ENCODE measurements at places on chromosomes 13 and 19.

DNA sequence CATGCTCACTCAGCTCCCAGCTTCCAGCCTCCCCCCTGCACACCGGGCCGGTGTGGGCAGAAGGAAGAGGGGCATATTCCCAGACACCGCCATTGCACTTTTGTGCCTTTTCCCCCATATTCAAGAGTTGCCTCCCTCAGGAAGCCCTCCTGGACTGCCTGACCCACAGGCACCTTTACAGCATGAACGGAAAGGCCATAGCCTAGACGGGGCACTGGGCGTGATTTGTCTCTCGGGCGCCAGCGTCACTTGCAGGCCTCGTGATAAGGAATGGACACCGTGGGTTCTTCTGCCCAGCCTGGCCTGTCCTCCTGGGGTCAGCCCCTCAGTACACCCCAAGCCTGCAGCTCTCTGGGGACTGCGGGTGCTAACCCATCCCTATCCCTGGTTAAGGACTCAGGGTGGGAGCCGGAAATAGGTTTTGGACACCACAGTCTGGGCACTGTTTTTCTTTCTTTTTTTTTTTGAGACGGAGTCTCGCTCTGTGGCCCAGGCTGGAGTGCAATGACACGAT lies 933 bp upstream of the UQCR11 start:
- no peak for DNase-seq

DNA sequence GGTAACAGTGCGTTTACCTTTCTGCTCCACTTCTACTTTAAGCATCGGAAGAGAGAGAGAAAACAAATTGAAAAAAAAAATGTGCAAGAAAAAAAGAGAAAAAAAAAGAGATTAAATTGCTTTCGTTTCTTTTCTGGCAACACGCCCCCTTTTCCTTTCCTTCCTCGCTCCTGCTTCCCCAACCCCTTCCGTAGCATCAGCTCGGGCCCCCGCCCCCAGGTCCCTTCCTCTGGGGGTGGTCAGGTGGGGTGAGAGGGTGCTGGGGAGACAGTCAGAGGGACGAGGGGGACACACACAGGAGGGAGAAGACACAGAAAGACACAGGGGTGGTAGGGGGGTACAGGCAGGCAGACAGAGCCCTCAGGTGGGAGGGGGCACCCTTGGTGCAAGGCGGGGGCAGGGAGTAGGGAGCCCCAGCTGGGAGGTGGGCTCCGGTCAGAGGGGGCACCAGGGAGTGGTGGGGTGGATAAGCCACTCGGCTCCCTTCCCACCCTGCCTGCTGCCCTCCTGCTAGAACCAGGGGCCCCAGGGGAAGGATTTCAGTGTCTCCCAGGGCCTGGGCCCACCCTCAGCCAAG lies 30.7 kb upstream of the ASF1B start:
- DNase-seq, result no peak

DNA sequence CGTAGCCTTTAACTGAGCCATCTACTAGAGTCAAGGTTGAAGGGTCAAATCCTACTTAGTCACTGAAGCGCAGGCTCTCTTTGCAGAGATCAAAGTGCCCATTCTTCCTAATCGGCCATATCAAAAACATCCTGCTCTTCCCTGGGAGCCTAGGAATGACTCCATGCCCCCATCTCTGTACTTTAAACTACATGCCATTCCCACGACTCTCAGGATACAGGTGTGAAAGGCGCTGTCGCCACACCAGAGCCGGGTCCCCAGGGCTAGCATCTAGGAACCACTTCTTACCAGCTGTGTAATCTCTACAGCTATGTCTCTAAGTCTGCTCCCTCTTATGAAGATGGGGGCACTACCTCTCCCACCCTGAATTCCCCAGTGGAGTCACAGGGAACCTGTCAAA lies 22.3 kb downstream of the IRS2 start:
- DNase-seq, result no peak

GRCh38 chr19:10797541-10798256 lies 38.3 kb downstream of the TMED1 start:
- peak; percentile 56 for DNase-seq

- no peak for DNase-seq
Observed at GRCh38 chr19:49155820-49156346, 687 bp upstream of the HRC start.

DNA sequence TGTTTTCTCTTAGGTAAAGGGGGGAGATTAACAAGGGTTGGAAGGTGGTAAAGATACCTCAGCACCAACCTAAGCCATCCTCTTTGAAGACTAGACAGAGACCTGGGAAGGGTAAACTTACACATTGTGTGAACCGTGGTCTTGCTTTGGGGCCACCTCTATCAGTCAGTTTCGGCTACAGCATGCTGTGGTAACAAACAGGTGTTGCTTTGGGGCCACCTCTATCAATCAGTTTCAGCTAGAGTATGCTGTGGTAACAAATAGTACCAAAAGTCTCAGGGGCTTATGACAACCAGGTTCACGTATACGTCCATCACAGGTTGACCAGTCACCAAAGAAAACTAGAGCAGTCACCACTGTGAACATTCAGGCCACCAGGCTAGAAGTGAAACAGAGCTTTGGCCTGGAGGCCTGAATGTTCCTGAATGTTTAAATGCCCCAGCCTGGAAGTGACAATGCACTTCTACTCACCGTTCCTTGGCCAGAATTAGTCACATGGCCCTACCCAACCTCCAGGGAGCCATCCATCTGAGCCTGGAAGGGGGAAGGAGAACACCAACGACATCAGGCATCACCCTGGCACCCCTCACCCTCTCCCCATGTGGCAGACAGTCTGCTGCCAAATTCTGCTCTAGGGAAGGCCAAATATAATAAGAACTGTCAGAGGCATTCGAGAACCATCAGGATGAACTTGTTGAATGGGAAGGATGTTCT lies 3.8 kb downstream of the FXYD7 start:
- DNase-seq, result no peak

DNA sequence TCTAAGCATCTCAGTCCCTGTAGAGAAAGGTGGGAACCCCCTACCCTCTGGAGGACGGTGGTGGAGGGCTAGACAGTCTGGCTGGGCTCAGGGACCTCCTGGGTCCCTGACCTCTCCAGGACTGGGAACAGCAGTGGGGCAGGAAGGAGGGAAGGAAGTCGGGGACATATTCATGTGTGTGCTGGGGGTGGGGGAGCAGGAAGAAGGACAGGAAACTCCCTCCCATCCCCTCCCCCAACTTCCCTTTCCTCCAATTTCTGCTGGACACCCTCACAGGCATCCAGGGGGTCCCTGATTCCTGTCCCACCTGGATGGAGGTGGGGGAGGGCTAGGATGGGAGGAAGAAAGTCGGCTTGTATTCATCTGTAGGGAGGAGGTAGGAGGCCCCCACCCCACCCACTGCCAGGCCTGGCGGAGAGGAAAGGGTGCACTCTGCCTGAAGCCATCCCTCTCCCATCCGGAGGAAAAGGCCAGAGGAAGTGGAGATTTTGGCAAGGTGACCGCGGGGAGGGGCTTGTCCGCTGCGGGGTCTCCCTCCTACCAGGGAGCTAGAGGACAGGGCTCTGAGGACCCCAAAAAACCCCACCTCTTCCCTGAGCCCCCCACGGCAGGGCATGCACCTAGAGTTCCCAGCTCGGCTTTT lies 2.3 kb downstream of the NOVA2 start:
- DNase-seq, result no peak

DNA sequence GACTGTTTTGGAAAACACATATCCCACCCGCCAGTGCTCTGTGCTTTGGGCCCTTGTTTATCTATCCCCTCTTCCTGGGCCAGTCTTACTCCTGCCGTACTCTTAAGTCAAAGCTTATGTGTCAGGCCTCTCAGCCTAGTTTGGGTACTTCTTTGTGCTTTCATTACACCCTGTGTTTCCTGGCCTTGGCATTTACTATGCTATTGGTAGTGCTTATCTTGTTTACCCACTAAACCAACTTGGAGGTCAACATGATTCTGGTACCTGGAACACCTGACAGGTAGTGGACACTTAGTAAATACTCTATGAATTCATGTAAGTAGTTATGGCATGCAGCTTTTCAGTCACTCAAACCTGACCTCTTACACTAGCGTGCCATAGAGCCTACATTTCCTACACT lies 2.4 kb downstream of the POLR1D start:
- no peak for DNase-seq

DNA sequence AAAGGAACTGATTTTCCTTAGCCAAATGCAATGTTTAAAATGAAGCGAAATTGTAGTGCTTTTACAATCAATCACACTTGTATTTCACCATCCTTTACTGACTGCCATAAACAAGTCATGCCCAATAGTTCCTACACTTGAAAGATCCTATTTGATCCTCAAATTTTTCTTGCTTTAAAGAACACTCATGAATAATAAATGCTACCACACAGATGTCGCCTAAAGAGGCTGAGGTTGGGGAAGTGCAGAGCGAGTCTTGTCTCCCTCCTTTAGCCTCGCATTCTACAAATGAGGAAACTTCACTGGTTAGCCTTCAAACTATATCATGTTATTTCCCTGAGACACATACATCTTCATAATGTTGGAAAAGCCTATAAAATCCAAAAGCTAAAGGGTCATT lies 18.7 kb upstream of the AMER2 start:
- no peak for DNase-seq

DNA sequence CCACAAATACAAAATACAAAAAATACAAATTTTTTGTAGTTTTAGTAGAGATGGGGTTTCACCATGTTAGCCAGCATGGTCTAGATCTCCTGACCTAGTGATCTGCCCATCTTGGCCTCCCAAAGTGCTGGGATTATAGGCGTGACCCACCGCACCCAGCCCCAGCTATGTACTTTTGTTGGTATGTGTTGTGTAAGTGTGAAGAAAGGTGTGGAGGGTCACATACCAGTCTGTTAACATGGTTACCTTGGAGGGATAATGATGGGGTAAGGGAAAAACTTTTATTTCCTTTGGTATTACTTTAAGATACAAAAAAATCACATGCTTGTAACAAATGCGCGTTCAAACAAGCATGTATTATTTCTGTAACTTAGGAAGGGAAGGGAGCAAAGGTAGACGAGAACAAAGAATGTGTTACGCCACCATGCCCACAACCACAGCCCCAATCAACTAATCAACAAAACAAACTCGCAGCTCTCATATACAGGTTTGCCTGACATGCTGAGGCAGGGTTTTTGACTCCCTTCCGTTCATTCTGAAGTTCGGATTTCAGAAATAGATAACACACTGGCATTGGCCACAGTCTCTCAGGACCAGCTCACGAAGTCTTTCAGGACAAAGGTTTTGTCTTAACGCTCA lies 13.5 kb upstream of the VWA8 start:
- DNase-seq, result no peak

DNA sequence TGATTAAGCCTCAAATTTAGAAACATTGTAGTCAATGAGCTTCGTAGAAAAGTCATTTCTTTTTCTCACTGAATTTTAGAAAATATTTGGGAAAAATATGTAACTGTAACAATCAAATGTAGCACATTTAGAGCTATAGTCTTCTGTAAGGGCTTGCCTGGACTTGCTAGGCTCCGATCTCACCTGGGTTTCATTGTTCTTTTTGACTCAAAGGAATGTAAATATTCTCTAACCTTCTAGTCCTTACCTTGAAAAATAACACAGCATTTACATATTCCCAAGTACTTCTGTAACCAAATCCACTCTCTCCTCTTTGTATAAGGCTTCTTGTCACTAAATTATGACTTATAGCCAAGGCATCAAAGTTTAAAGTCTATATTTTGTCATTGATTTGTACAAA lies 2.9 kb upstream of the UFM1 start:
- no peak for DNase-seq

DNA sequence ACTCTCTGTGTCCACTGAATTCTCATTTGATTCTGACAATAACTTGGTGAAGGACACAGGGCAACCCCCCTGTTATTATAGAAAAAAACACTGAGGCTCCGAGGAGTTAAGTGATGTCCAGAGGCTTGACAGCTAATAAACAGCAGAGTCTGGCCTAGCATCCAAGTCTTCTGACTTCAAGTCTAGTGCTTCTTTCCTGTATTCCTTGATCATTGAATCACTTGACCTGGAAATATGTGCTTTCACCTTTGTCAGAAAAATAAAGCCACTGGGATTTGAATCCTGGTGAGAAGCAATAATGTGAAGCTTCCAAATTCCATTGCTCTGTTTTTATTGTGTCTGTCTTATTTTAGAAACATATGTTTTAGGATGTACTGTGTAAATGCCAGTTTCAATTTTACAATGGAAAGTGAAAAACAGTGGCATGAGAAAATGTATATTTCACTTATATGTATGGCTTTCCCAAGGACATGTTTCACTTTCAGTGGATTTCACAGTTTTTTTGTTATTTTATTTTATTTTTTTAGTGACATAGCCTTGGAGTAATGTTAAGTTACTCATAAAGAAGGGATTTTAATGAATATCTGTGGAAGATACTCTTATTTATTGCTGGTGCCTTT lies 190.2 kb downstream of the GPC6 start:
- no peak for DNase-seq

GRCh38 chr13:33863188-33863789 lies 45.3 kb downstream of the RFC3 start:
- no peak for DNase-seq

DNA sequence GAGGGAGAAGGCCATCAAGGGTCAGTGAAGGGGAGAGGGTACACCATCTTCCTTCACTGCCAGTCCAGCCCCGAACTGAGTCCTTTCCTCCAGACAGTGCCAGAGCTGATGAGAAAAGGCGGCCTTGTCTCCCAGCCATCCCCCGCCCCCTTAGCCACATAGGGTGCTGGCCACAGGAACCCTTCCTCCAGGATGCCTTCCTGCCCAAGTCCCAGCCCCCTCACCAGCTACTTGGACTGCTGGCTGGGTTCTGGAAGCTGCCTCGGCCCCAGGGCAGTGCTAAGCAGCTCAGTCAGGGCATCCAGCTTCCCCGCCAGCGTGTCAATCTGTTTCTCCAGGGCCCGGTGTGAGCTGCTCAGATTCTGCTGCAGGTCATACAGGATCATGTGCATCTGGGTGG lies 12.6 kb upstream of the SMG9 start:
- DNase-seq, result no peak

GRCh38 chr19:58401840-58402421 lies 6.5 kb downstream of the RNF225 start:
- no peak for DNase-seq

DNA sequence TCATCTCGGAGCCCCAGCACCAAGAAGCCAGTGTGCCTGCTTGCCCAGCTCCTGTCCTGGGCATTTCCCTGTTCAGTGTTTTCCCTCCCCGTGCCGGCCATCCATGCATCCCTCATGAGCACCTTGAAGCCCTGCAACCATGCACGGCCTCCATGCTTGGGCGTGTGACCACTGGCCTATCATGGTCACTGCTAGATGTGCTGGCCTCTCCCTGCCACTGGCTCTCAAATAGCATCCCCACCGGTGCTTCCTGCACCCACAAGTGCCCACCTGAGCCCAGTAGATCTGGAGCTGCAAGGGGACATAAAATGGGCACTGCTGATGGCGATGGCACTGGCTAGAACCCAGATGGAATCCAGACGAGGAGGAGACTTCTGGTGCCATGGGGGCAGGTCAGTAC lies 126.0 kb downstream of the TUBA3C start:
- DNase-seq, result no peak

GRCh38 chr19:6473647-6474046 lies 7.9 kb downstream of the DENND1C start:
- DNase-seq, result no peak

DNA sequence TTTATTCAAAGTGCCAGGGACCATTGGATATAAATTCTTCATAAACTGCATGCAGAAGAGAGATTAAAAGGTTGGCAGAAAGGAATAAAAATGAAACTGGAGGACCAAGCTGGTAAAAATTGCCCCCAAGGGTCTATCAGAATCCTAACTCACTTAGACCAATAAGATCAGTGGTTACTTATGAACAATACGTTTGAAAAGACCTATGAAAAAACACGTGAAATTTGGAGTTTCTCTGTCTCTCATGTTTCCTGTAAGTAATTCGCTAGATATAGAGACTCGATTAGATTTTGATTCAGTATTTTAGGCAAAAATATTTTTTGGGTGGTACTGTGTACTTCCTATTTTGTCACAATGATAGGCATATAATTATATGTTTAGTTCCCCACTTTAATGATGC lies 22.9 kb downstream of the GARRE1 start:
- DNase-seq, result no peak

Measured in activated CD4-positive, CD25-positive, alpha-beta regulatory T cell treated with anti-CD3 and anti-CD28 coated beads, Interleukin-2, amount 50 U/mL, for 16 hours (primary cell).